ENCODE measurements at places on chromosomes 6 and 20. TPM values are rescaled to one million over a fixed set of nuclear protein-coding genes. Genes with fewer than 3 reads are reported as not detected.

The CLPSL1 gene
- total RNA-seq, result not detected

The TSHZ2 gene
- 1.2 TPM for total RNA-seq

The PNPLA1 gene
- total RNA-seq, result 0.23 TPM

The C6orf163 gene
- 1.1 TPM for total RNA-seq

The OR12D3 gene
- not detected for total RNA-seq

The BNIP5 gene
- total RNA-seq, result not detected

The ASF1A gene
- total RNA-seq, result 16.1 TPM

The SLC22A3 gene
- total RNA-seq, result 2.2 TPM

The MEP1A gene
- 0.21 TPM for total RNA-seq
